ENCODE measurements at places on chromosomes 4 and X. TPM values are rescaled to one million over a fixed set of nuclear protein-coding genes. Genes with fewer than 3 reads are reported as not detected.

- no peak overlapping the region for H3K4me3 ChIP-seq
- H3K27me3 ChIP-seq: no peaks in the 10 kb centered on the region
- no peak overlapping the region for H3K27ac ChIP-seq
- H3K36me3 ChIP-seq: no peaks in the 10 kb centered on the region
These were observed 40.5 kb upstream of the RASGEF1B start for GRCh38 chr4:81512001-81512756.

DNA sequence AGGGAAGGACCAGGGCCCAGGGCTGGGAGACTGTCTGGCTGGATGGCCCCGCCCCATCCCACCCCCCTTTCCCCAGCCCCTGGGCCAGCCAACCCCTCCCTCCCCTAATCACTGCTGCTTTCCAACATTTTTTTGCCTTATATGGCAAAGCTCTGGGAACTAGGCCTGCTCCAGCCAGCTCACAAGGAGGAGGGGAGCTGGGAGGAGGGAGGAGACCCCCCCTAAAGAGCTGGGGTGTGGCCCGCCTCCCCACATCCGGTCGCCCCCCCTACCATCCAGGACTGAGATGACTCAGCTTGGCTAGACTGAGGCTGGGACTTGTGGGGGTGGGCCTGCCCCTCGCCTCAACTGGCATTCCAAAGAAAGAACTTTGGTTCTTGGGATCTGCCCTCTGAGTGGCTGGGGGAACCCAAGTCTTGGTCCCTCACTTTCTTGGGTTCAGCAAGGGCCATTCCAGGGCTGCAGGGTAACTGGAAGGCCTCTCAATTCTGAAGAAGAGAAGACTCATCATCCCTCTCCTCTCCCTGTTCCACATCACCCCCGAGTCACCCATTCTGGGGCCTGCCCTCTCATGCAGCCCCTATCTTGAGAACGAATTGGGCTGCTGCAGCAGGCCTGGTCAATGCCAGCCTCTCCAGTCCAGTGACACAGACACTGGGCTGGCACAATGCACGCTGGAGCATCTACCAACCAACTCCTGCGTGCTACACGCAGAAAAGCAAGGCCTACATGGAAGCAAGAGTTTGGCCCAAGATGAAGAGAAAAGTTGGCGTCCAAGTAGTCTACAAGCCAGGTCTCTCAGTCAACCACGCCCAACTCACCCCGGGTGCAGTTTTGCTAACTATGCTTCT is 4.8 kb downstream of the FLNA start:
- peak overlapping the region; percentile 94 for H3K4me3 ChIP-seq
- peaks cover 22% of the 10 kb centered on the region for H3K36me3 ChIP-seq
- H3K27me3 ChIP-seq: no peaks in the 10 kb centered on the region
- peak; percentile 90 for DNase-seq
- H3K4me1 ChIP-seq: peaks cover 43% of the 10 kb centered on the region

- no peak for DNase-seq
- no peaks in the 10 kb centered on the region for H3K4me1 ChIP-seq
- no peaks in the 10 kb centered on the region for H3K27me3 ChIP-seq
- H3K36me3 ChIP-seq: no peaks in the 10 kb centered on the region
These were observed 109.3 kb downstream of the MGST2 start for GRCh38 chr4:139774759-139775487.

DNA sequence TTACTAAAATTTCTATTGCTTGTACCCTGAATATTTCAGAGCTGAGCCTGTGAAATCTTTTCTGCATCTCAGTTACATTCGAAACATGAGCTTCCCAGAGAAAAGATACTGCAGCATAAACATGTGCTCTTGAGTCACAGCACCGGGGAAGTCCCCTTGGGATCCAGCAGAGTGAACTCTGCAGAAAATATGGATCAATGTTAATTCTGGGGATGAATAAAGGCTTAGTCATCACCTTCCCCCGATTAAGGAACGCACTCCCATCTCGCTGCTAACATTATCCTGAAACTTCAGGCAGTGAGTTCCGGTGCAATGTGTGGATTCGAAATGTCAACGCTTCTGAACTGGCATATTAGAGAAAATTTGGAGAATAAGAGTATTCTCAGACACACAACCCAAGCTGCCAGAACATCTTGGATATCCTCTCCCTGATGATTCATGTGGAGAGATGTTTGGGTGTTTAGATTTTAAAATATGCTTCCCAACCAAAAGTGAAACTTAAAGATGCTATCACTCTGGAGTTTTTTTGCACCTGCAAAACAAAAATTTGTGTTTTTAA is 90.8 kb downstream of the IRF2 start:
- peaks cover 9% of the 10 kb centered on the region for H3K36me3 ChIP-seq
- no peak overlapping the region for H3K27ac ChIP-seq
- peaks cover 47% of the 10 kb centered on the region for H3K4me1 ChIP-seq
- no peaks in the 10 kb centered on the region for H3K27me3 ChIP-seq
- H3K4me3 ChIP-seq: peak overlapping the region; percentile 10

GRCh38 chr4:103024996-103025395 is 5.5 kb upstream of the SLC9B1 start:
- H3K27ac ChIP-seq: no peak overlapping the region
- no peak for DNase-seq
- no peaks in the 10 kb centered on the region for H3K36me3 ChIP-seq
- H3K4me3 ChIP-seq: no peak overlapping the region
- H3K27me3 ChIP-seq: no peaks in the 10 kb centered on the region

- DNase-seq: no peak
- H3K4me1 ChIP-seq: no peaks in the 10 kb centered on the region
- H3K27ac ChIP-seq: no peak overlapping the region
- H3K4me3 ChIP-seq: no peak overlapping the region
- H3K27me3 ChIP-seq: no peaks in the 10 kb centered on the region
These were observed 268.2 kb upstream of the TEX13A start for GRCh38 chrX:105488716-105489115.

DNA sequence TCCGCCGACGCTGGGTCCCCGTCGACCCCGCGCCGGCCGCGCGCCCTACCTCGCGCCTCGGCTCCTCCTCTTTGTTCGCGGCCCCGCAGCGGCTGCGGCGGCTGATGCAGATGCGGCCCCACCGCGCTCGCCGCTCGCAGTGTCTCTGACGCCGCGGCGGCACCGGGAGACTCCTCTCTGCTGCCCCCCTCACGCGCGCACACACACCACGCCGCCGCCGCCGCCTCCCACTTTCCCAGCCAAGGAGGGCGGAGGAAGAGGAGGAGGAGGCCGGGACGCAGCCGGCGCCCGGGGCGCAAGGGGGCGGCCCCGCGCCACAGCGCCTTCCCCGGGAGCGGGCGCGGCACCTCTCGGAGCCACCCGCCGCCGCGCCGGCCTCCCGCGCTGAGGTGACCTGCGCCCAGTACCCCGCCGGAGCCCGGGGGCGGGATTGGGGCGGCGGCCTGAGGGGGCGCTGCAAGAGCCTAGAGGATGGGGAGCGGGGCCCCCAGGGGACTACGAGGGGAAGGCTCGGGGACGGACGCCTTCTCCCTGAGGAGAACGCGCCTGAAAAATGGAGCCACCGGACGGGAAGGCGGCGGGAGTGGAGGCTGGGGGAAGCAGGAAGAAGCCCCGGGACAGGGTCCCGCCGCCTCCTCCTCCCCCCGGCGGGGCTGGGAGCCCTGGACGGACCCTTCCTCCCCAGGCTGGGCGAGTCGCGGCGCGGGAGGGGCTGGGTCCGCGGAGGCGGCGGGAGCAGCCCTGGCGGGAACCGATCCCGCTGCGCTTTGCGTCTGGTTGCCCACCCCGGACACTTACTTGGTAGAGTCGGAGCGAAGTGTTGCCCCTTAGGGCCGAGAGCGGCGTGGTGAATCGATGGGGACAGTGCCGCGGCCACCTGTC is at the start of gene SH3RF1:
SH3RF1 (minus strand) TSS at position 147 of the 882 bp plus-strand sequence. CDS start 1,744 bp downstream, outside the sequence.
- H3K4me1 ChIP-seq: peaks cover 5% of the 10 kb centered on the region
- H3K4me3 ChIP-seq: peak within 1 kb of the TSS; percentile 26
- DNase-seq: peak; percentile 1
- H3K27me3 ChIP-seq: peaks cover 13% of the 10 kb centered on the region
- H3K27ac ChIP-seq: no peak within 1 kb of the TSS
- H3K36me3 ChIP-seq: no peaks in the 10 kb centered on the region

DNA sequence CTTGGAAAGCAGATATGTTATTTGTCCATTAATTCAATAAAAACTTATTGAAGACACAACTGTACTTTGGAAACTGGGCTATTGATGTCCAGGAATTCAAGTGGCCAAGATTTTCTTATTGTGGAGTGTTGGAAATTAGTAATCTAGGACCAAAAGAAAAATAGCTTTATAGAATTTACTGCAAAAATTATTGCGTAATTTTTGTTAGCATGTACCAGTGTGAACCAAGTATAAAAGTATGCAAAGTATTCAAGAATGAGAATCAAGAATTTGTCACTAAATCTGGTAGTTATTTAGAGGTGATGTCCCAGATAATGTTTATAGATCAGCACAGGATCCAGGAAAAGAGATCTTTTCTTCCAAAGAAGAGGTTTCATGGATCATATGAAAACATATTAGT is 468.9 kb upstream of the CTSO start:
- H3K36me3 ChIP-seq: no peaks in the 10 kb centered on the region
- no peaks in the 10 kb centered on the region for H3K4me1 ChIP-seq
- no peak for DNase-seq
- H3K27me3 ChIP-seq: no peaks in the 10 kb centered on the region

- no peak overlapping the region for H3K4me3 ChIP-seq
- H3K36me3 ChIP-seq: no peaks in the 10 kb centered on the region
- H3K4me1 ChIP-seq: no peaks in the 10 kb centered on the region
- no peak for DNase-seq
These were observed 15.8 kb downstream of the RPL39 start for GRCh38 chrX:119775517-119776238.

GRCh38 chr4:152523731-152524130 is 12.2 kb downstream of the FBXW7 start:
- H3K36me3 ChIP-seq: no peaks in the 10 kb centered on the region
- DNase-seq: no peak
- peaks cover 34% of the 10 kb centered on the region for H3K4me1 ChIP-seq
- H3K27me3 ChIP-seq: no peaks in the 10 kb centered on the region

DNA sequence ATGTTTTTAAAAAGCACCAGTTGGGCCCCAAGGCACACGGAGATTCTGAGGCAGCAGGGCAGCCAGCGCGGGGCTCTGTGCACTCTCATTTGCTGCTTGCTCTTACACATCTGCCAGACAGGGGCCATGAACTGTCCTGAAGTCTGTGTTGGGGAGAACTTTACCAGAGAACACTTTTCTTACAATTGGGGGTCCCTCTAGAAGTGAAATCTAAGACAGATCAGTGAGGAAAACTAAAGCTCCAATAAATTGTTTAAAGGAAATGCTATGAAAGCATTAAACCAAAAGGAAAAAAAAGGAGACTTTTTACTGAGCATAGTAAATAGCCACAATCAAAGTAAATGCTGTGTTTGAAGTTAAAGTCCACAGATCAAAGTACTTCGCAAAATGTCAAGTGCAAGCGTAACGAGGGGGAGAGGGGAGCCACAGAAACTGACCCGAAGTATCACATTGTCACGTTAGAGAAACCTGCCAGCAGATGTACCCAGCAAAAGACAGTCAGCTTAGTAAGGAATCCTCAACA is 37.8 kb downstream of the SORBS2 start:
- H3K27me3 ChIP-seq: no peaks in the 10 kb centered on the region
- no peak overlapping the region for H3K4me3 ChIP-seq
- H3K4me1 ChIP-seq: no peaks in the 10 kb centered on the region

DNA sequence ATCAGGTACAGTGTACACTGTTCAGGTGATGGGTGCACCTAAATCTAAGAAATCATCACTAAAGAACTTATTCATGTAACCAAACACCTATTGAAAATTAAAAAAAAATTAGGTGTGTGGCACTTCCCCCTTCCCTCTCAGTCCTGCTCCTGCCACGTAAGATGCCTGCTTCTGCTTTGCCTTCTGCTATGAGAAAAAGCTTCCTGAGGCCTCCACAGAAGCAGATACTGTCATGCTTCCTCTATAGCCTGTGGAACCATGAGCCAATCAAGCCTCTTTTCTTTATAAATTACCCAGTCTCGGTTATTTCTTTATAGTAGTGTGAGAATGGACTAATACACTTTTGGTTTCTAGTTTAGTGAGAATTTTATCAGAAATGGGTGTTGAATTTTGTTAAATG is 459.8 kb upstream of the DIPK2B start:
- no peak overlapping the region for H3K27ac ChIP-seq
- H3K36me3 ChIP-seq: no peaks in the 10 kb centered on the region
- H3K4me1 ChIP-seq: no peaks in the 10 kb centered on the region
- no peak overlapping the region for H3K4me3 ChIP-seq
- DNase-seq: no peak
- H3K27me3 ChIP-seq: no peaks in the 10 kb centered on the region

DNA sequence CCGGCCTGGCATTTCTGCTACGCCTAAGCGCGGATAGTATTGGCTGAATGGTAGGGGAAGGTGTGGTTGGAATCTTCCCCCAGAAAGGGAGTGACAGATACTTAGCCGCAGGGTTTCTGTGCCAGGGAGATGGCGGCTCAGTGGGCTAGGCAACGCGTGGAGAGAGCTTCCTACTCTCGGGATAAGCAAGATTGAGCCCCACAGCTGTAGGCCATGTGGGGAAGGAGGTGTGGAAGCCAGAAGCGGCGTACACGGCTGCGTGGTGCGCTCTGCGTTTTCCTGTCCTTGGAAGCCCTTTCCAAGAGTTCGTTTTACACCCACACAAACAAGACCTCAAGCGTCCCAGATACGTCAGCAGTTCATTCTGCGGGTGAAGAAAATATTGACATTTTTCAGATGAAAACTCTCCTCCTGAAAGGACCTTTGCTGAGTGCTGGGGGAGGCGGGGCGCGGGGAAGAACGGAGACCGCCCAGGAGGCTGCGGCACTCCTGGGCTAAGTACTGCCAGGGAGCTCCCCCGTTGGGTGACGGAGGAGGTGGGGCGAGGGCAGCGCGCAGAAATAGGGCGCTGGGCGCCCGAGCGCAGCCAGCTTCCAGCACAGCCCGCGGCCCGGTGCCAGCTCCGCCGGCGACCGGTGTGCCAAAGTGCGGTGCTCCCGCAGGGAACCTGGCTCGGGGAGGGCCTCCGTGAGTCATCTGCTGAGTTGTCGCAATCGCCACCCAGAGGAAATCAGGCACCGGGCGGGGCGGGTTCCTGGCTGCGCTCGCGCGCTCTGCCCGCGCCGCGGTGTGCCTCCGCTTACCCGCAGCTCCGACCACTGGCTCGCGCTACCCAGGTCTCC is at the start of gene GPAT3:
GPAT3 (plus strand) TSS at position 589 of the 842 bp plus-strand sequence. CDS start 515 bp downstream, outside the sequence.
- H3K27me3 ChIP-seq: no peaks in the 10 kb centered on the region
- peaks cover 8% of the 10 kb centered on the region for H3K4me1 ChIP-seq
- H3K36me3 ChIP-seq: no peaks in the 10 kb centered on the region
- peak within 1 kb of the TSS; percentile 53 for H3K27ac ChIP-seq
- H3K4me3 ChIP-seq: peak within 1 kb of the TSS; percentile 72
- peak; percentile 71 for DNase-seq

- no peak overlapping the region for H3K27ac ChIP-seq
- DNase-seq: no peak
- H3K4me1 ChIP-seq: no peaks in the 10 kb centered on the region
- H3K4me3 ChIP-seq: no peak overlapping the region
These were observed 276.7 kb upstream of the GRIA3 start for GRCh38 chrX:122907375-122907774.

The ODAPH gene
- 0.25 TPM for polyA plus RNA-seq

The SCARB2 gene
- polyA plus RNA-seq: 17.6 TPM

The ZDHHC15 gene
- polyA plus RNA-seq: not detected

The PHOX2B gene
- not detected for polyA plus RNA-seq

The PRR32 gene
- not detected for polyA plus RNA-seq

The MTNR1A gene
- polyA plus RNA-seq: not detected

The TCEAL7 gene
- not detected for polyA plus RNA-seq

All from CD8-positive, alpha-beta memory T cell (primary cell).